ENCODE measurements at places on chromosomes 1 and 21. TPM values are rescaled to one million over a fixed set of nuclear protein-coding genes. Genes with fewer than 3 reads are reported as not detected.

The KIAA0040 gene
- total RNA-seq = 7.2 TPM

The AQP10 gene
- total RNA-seq = not detected

DNA sequence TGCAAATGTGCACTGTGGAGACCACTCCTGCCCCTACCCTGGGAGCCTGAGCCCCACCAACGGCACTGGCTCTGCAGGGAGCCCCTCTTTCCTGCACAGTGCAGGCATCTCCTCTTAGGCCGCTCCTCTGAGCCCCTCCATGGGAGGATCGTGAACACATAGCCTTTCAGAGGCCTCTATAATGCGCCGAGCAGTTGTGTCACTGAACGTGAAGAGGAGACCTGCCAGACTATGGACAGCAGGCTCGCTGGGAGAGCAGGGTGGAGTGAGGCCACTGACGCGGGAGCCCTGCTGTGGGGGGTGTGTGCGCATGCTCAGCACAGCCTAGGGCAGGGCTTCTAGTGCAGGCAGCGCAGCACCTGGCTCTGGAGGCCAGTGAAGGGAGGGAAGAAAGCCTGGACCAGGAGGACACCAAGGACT is 151.3 kb upstream of the COL6A1 start:
- no peak for DNase-seq

DNA sequence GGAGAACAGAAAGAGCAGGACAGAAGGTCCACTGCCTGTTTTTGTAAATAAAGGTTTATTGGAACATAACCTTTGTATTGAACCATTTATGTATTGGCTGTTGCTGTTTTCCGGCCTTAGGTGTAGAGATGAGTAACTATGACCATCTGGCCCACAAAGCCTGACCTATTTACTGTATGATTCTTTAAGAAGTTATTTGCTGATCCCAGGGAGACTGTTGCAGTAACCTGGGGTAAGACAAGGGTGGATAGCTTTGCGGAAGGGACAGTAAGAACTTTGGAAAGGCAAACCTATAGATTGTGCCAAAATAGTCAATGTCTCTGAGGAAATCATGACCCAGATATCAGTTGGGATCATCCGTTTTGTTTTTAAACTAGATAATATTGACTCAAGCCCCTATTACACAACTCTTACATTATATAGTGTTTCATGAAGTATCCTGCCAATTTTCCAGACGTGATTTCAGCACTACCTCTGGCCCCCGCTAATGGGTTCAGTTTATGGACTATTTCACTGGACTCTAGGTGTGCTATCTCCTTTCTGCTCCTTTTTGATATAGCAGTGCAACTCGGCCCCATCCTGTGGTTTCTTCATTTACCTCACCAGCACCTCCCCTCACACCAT is 20.8 kb upstream of the TLCD4 start:
- DNase-seq = no peak

DNA sequence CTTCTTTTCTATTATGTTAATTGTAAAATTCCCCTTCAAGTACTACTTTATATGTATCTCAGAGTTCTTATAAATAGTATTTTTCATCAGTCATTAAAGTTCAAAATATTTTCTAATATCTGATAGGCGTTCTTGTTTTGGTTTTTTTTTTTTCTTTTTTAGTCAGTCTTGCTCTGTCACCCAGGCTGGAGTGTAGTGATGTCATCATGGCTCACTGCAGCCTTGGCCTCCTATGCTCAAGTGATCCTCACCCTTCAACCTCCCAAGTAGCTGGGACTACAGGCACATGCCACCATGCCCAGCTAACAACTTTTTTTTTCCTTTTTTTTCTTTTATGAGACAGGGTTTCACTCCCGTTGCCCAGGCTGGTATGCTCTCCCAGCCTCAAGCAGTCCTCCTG is 27.3 kb downstream of the AGMAT start:
- DNase-seq = no peak

The LHX8 gene
- not detected for total RNA-seq

GRCh38 chr1:66933887-66934700 is 9.3 kb downstream of the MIER1 start:
- no peak for DNase-seq

All from heart right ventricle (tissue), 16 donors.